ENCODE measurements at places on chromosomes 3 and 15. TPM values are rescaled to one million over a fixed set of nuclear protein-coding genes. Genes with fewer than 3 reads are reported as not detected.

DNA sequence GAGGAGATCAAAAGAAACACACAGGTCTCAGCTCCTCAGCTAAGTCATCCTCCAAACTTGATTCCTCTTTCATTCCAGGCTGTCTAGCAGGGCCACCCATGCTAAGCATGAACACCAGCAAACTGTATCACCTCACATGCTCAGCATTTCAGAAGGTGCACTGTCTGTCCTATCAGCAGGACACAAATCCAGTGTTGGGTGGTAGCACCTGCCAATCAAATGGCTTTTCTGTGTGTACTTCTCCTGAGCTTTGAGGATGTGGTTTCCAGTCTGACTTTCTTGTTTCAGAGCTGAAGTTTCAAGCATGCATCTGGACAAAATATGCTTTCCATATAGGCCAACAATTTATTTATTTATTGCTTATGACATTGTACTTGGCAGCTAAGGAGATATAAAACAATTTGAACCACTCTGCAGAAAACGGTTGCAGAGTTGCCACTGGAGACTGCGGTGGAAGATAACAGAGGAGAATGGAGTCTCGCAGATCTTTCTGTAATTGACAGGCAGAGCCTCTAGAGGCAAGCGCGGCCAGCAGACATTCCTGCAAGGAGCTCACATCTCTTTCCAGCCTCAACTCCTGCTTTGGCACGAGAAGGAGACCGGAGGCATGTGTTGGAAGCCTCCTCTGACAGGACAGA is 167.1 kb upstream of the WNT5A start:
- DNase-seq, result no peak

DNA sequence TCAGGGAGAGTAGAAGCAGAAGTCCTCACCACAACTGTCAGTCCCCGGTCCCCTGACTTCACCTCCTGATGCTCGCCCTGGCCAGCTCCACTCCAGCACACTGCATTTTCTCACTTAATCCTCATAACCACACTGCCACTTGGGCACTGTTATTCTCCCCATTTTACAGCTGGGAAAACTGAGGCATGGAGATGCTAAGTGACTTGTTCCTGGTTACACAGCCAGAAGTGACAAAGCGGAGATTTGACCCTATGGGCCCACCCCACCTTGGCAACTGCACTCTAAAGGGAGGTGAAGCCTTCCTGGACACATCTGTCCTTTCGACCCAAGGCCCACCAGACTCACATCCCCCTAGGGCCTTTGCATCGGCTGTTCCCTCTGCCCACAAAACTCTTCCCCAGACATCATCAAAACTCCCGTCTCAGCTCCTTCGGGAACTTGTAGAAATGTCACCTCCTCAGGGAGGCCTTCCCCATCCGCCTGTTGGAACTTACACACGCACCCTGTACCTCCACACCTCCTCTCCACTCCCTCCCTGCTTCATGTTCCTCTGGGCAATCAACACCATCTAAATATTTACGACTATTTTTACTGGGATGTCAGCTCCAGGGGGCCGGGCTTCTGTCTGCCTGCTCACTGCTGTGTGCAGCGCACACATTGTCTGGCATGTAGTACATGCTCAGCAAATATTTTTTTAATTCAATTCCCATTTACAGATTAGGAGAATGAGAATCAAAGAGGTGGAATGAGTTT is 3.1 kb downstream of the GRIP2 start:
- no peak for DNase-seq

GRCh38 chr15:100502651-100503050 is 26.1 kb downstream of the CERS3 start:
- DNase-seq, result peak; percentile 51

The NPAP1 gene
- total RNA-seq, result 0.33 TPM

- DNase-seq, result no peak
These were observed 56.6 kb upstream of the ARHGEF3 start for GRCh38 chr3:56858331-56858730.

The RLBP1 gene
- total RNA-seq, result not detected

The IGDCC3 gene
- total RNA-seq, result not detected

DNA sequence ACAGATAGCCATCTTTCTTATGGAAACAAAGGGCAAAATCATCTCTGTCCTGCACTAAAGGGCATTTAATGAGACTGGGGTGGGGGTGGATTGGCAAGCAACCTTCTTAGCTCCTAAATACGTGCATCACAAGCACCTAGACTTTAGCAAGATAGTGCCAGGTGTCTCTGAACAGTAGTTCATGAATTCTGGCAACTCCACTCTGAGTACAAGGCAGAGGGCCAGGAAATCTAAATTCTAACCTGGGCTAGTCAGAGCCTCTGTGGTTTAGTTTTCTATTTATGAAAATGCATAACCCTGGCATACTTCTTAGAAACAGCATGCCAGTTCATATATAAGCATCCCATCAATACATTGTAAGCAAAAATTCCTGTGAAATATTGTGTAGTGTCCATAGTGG is 788.5 kb downstream of the MCTP2 start:
- DNase-seq, result no peak

The LDHAL6B gene
- total RNA-seq, result not detected

The EDEM1 gene
- 46.1 TPM for total RNA-seq

The KLHL6 gene
- total RNA-seq, result 1.6 TPM

The KLHDC8B gene
- total RNA-seq, result 22.1 TPM

DNA sequence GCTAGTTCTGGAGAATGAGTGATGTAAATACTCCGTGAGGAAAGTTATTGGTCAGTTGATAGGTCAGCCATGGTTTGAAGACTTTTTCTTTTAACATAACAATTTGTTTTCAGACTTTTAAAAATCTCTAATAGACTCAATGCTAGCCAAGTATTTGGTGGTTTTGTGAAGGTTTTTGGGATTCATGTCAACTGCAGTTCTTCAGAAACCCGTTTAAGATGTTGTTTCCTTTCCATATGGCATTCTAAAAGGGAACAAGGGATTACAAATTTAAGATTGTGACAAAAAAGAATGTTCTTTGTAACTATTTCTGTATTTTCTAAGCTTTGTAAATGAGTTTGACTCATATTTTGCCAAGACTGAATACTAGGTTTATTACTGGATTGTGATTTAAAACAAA is 281.7 kb upstream of the COL8A1 start:
- no peak for DNase-seq

GRCh38 chr3:134380249-134380648 is 6.0 kb upstream of the AMOTL2 start:
- DNase-seq, result no peak

- DNase-seq, result no peak
These were observed 49.3 kb downstream of the STRIT1 start for GRCh38 chr3:155244216-155244615.

The CRELD1 gene
- total RNA-seq, result 23.6 TPM

DNA sequence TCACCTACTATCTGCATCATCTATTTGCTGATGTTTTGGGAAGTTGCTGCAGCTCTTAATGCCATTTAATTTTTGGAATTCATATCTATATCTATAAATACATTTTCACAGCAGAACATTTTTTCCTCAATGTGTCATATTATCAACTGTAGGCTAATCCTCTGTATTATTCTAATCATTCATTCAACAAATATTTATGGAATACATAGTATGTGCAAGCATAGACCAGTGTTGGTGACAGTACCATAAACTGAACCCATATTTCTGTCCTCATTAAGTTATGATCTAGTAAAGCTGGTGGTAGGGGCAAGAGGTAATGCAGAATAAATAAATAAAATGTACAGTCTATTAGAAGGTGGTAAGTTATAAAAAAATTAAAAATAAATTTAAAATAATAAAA is 585.3 kb upstream of the BCHE start:
- DNase-seq, result no peak

- no peak for DNase-seq
These were observed 11.8 kb downstream of the OXSR1 start for GRCh38 chr3:38177181-38177580.

DNA sequence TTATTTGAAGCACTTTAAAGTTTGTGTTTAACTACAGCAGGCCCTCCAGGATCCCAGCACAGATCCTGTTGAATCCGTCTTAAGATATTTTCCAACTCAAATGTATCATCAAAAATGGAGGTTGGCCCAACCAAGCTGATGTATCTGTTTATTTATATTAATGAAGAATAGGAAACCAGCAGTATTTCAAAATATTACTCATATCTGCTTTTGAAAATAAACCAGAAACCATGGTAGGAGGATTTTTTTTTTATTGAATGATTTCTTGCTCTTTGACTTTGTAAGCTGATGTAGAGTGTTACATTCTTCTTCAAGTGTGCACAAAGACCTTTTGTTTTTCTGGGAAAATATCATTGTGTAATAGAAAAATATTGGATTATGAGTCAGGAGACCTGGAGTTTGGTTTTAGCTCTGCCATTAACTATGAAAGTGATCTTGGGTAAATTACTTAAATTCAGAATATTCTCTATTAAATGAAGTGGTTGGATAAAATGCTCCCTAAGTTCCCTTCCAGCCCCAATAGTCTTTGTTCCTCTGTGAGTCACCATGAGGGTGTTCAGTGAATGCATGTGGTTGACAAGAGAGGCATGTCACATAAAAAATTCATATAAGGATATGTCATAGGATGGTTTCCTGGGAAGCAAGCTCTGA is 221.3 kb upstream of the GAP43 start:
- no peak for DNase-seq

The TUSC7 gene
- not detected for total RNA-seq

- DNase-seq, result no peak
These were observed 159.4 kb upstream of the CHRM5 start for GRCh38 chr15:33808720-33809457.

The SCG5 gene
- total RNA-seq, result 49.4 TPM

The GOLGA6D gene
- not detected for total RNA-seq

DNA sequence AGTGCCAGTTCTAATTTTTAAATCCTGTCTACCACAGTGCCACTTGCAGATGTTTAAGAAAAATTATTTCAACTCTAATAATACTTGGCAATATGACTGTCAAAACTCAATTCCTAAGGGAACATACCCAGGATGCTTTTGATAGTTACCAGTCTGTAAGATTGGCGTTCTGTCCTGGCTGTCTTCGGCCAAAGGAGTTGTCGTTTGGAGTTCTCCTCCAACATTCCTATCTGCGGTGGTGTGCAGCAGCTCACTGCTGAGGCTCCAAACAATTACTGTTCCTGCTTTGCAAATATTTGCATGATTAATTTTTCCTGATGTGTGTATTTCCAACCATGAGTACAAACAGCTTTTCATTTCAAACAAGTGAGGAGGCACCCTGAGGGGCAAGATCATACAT is 330.8 kb upstream of the DPH6 start:
- DNase-seq, result no peak

DNA sequence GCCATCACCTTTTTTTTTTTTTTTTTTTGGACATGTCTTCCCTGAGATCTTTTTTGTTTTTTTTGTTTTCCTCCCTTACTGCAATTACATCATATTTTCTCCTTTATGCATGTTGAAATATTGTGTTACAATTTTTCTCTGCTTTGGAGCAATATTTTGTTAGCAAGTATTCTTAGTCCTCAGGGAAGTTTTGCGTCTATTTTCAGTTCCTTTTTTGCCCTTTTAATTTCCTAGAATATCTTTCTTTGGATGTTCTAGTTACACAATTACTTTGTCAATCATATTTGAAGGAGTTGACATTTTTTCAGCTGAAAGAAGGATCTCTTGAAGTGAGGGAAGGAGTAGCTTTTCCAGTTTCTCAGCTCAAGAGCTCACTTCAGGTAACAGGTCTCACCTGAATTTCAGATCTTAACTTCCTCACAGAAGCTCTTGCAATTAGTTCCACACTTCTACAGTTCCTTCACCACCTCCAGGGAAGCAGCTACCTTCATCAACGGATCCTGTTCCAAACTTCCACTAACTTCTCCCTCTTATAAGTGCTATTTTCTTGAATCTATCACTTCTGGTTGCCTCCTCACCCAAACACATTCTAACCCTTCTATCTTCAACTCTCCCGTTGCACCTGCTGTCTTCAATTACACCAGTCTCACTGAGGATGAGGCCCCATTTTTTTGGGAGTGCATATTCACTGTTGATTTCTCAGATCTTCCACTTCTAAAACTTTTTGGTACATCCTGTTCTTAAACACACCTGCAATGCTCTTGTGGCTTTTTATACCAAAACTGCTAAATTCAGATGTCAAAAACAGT is 57.8 kb upstream of the CPOX start:
- no peak for DNase-seq

DNA sequence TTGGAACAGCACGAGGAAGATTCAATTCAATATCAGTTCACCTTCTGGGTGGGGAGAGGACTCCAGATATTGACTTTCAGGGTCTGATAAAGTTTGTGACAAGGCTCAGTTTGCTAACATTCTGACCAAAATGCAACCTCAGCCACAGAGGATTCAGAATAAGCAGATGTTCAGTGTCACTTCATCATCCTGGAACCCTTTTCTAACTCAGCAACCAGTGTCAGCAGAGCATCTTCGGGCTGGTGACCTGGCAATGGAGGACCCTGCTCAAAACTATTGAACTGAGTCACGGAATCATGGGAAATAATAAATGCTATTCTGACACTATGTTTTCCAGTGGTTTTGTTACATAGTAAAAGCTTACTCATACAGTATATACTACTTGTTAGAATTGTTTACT is 433.4 kb upstream of the CFAP20DC start:
- DNase-seq, result no peak

All from body of pancreas (tissue), 4 donors.